ENCODE measurements at places on chromosomes 5 and 9.

GRCh38 chr5:141898448-141899049, 20.3 kb upstream of the PCDH1 start:
- DNase-seq, result no peak

GRCh38 chr5:169024421-169024820, 276.5 kb downstream of the SLIT3 start:
- DNase-seq, result no peak

DNA sequence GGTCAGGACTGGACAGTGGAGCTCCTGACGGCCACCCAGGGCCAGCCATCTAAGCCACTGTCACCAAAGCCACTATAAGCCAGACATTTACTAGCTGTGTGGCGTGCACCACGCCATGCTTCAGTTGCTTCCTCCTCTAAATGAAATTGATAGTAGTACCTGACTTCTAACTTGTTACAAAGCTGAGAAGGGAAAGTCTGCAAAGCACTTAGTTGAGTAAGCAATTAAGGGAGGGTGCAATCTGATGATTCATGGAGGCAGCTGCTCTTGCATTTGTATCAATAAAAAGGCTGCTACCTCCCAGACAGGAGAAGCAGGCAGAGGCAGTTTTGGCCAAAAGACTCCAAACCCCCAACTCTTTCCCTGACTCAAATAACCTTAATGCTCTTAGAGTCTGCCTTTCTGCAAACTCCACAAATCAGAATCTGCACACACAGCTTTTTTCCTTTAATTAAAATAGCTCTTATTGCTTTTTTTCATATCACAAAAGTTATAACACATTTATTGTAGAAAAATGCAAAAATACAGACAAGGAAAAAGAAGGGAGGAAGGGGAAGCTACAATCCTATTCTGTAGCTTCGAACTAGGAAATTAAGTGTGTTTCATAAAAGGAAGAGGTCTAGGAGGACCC, 19.3 kb upstream of the RAPGEF1 start:
- no peak for DNase-seq

- no peak for DNase-seq
Observed at GRCh38 chr9:115025721-115026120, 92.2 kb downstream of the TNC start.

DNA sequence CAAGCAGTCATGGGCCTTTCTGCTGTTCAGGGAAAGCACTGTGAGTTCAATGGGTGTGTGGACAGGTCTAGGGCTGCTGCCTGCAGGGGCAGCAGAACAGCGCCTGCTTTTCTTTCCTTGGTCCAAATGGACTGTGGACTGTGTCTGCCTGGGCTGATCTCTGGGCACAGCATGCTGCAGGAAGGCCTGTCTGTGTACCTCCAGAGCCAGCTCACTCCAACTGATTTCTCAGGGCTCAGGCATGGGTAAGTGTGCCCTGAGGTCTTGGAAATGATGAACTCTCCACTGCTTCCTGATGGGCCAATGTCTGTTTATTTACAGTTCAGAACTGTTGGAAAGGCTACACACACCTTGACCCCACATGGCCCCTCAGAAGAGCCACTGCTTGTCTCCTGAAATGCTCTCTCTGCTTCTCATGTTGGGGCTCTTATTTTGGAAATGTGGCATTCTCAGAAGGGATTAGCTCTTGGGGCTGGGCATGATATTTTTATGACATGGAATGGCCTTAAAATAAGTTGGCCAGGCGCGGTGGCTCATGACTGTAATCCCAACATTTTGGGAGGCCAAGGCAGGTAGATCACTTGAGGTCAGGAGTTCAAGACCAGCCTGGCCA, 27.0 kb downstream of the SLC22A4 start:
- DNase-seq, result no peak

GRCh38 chr9:91491624-91492023, 68.0 kb upstream of the NFIL3 start:
- no peak for DNase-seq

All from GM10248 (cell line).